Diencephalon (tissue), 1 donor: ENCODE measurements at places on chromosomes 6 and 20. TPM values are rescaled to one million over a fixed set of nuclear protein-coding genes. Genes with fewer than 3 reads are reported as not detected.

LIN28B gene
- 4.2 TPM for total RNA-seq

HLA-DQB2 gene
- not detected for total RNA-seq

NKAIN4 gene
- total RNA-seq, result 48.0 TPM

AFG1L gene
- total RNA-seq, result 12.0 TPM

PRDM1 gene
- total RNA-seq, result 1.8 TPM

ARMC12 gene
- not detected for total RNA-seq

PDE7B gene
- total RNA-seq, result 27.5 TPM

KIAA1586 gene
- 79.6 TPM for total RNA-seq

PEX7 gene
- total RNA-seq, result 6.7 TPM

MYLK2 gene
- 1.6 TPM for total RNA-seq

CBLN4 gene
- total RNA-seq, result 44.1 TPM

CNR1 gene
- 162 TPM for total RNA-seq

SLC17A3 gene
- not detected for total RNA-seq

SEMG1 gene
- total RNA-seq, result not detected

YIPF3 gene
- 66.7 TPM for total RNA-seq

SLC13A3 gene
- total RNA-seq, result 6.9 TPM

BNIP5 gene
- total RNA-seq, result not detected

SLC17A2 gene
- not detected for total RNA-seq

SYCP2L gene
- 6.9 TPM for total RNA-seq

FOXF2 gene
- 2.3 TPM for total RNA-seq

PRL gene
- 0.23 TPM for total RNA-seq

PGC gene
- total RNA-seq, result not detected

VSTM2L gene
- 55.1 TPM for total RNA-seq

ZDHHC14 gene
- total RNA-seq, result 20.8 TPM

ZSCAN23 gene
- 17.5 TPM for total RNA-seq

PI16 gene
- total RNA-seq, result 1.2 TPM

PRR18 gene
- total RNA-seq, result 2.5 TPM

RGS17 gene
- total RNA-seq, result 81.2 TPM

OR2H2 gene
- total RNA-seq, result not detected

PDYN gene
- total RNA-seq, result 35.5 TPM

ARFRP1 gene
- 26.3 TPM for total RNA-seq

PAK5 gene
- total RNA-seq, result 33.0 TPM

RNF114 gene
- total RNA-seq, result 36.7 TPM

DSP gene
- 6.2 TPM for total RNA-seq

EFCAB8 gene
- not detected for total RNA-seq

AVP gene
- 51.9 TPM for total RNA-seq
